ENCODE measurements at places on chromosomes 11 and 22.

DNA sequence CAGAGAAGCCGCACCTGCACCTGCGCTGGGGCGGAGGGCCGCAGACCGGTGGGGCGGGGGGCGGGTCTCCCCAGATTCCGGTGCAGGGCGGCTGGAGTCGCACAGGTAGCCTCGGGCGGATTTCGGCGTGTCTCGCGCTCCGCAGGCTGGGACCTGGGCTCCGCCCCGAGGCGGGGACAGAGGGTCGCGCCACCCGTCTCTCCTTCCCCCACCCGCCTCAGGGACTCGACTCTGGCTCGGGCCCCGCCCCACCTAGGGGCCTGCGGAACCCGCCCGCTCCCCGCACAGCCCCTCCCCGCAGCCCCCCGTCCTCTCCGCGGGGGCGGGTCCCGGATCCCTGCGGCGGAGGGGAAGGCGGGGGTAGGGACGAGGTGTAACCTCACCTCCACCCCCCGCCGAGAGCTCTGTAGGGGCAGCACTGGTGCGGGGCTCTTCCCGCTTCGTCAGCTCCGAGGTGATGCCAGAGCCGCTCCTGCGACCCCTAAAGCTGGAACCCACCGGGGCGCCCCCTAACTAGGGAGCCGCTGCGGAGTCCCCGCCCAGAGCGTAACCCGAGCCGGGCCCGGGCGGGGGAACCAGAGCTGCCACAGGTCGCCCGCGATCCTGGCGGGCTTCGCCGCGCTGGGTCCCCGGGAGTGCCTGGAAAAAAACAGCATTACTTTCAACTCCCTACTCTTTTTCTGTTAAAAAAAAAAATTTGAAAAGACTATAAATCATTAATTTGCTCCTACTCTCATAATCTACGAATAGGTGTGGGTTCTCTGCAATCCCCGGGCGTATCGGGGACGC, at the start of gene SLC29A2:
TSS of gene SLC29A2 (minus strand) at position 134 of the 789 bp plus-strand sequence. CDS start 169 bp downstream, outside the sequence.
- peak; percentile 61 for DNase-seq

- DNase-seq, result no peak
Observed at GRCh38 chr11:30346068-30346688, 23.3 kb downstream of the ARL14EP start.

GRCh38 chr11:82738091-82738490, 4.4 kb upstream of the FAM181B start:
- DNase-seq, result no peak

- DNase-seq, result no peak
Observed at GRCh38 chr11:36803084-36803483, 205.0 kb upstream of the RAG2 start.

DNA sequence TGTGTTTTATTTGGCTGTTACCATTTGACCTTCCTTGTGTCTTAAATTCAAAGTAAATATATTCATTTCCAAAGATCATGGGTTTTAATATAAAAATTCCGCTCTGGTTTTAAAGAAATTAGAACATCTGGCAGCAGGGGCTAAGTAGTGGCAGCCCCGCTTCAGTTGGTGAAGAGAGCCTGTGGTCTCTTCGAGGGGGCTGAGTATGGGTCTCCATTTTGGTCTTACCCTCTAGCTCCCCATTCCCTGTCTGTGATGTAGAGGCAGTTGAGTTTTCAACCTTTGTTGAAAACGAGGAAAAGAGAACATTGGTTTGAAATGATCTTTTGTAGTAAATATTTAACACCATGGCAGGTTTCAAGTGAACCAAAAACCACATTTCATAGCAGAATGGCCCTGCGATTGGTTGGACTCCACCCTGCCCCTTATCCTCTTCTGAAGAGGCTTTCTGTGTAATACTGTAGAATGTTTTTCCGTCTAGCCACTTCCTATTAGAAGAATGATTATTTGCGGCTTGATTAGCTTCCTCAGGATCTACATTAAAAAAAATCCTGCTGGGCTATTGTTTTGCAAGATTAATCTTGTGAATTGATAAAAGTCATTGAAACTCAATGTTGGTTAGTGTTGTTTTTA, 17.7 kb downstream of the APLP2 start:
- DNase-seq, result no peak

GRCh38 chr11:63262547-63262946, 19.1 kb upstream of the SLC22A25 start:
- DNase-seq, result no peak

- no peak for DNase-seq
Observed at GRCh38 chr11:26958005-26958701, 35.8 kb upstream of the FIBIN start.

DNA sequence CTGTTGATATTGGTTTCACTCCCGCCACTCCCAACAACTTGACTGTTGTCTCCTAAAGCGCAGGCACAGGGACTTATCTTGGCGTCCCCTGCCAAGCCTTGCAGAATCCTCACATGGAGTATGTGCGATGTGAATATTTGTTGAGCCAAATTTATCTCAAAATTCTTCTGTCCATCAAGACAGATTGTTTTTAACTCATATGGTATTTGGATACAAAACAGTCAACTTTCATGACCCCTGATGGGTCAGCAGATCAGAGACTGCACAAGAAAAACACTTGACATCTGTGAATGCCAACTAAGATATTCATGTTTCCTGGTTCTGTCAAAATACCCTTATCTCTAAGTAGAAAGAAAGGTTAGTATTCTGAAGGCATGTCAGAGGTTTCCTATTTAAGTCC, 221.7 kb upstream of the BLID start:
- no peak for DNase-seq

DNA sequence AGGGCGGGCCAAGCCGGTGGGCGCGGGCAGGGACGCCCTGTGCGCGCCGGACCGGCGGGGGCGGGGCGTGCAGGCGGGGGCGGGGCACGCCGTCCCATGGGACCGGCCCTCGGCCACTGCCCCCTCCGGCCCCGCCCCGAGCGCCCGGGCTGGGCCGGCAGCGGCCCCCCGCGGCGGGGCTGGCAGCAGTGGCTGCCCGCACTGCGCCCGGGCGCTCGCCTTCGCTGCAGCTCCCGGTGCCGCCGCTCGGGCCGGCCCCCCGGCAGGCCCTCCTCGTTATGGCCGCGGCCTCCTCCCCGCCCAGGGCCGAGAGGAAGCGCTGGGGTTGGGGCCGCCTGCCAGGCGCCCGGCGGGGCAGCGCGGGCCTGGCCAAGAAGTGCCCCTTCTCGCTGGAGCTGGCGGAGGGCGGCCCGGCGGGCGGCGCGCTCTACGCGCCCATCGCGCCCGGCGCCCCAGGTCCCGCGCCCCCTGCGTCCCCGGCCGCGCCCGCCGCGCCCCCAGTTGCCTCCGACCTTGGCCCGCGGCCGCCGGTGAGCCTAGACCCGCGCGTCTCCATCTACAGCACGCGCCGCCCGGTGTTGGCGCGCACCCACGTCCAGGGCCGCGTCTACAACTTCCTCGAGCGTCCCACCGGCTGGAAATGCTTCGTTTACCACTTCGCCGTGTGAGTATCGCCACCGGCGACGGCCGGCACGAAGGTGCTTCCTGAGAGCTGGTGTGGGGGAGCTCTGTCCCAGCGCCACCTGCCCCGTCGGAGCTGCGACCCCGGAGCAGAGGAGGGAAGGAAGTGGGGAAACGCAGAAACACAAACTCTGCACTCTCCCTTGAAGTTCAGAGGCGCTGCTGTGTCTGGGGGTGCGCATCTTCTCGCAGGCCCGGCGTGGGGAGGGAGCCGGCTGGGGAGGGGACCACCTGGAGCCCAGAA, at the start of gene KCNQ1:
TSS of gene KCNQ1 (plus strand) at position 188 of the 925 bp plus-strand sequence. CDS start at position 279, 91 bp downstream.
- peak; percentile 26 for DNase-seq

DNA sequence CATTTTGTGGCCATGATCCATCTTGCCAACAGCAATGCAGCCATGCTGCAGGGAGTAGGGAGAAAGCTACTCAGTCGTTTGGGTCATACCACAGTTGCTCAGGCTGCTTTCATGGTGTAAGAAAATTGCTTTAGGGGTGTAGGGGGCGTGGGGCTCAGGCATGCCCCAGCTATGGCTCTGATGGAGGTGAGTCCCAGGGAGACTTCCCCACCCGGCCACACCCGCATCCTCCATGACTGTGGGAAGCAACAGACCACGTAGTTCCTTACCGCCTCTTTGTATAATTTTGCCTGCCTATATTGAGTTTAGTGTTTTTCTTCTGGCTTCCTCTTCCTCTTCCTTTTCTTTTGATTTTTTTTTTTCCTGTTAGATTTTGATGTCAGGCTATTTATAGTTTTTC, 58.8 kb downstream of the SPECC1L start:
- no peak for DNase-seq

DNA sequence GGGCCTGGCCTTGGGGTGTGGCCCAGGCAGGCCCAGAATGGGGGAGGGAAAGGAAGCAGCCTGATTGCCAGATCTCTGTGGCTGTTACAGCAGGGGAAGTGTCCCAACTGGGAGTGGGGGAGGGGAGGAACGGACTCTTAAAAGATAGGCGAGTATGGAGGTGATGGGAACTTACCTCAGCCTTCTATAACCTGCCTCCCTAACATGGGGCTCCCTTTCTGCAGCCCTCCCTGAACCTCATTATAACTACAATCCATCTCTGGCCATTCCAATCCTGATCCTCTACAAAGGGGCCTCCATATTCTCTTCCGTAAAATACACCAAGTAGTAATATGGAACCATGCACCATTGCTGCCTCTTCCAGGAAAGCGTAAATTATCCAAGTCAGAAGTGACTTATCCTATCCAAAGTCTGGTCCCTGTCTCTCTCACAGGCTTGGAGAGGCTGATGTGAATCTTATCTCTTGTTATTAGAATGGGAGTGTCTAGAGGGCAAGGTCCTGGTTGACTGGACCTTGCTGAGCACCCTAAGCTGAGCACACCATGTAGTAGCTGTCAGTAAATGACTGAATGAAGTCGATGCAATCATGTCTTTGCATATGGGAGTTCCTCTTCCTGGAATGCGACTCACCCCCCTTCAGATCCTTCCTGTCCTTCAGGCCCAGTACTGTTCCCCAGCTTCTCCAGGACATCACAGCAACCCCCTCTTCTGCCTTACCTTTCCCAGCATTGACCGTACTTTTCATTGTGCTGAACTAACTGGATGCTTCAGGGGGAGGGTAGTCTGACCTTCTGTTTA, 5.9 kb downstream of the RHOG start:
- no peak for DNase-seq

GRCh38 chr11:88105526-88105925, 69.7 kb downstream of the RAB38 start:
- no peak for DNase-seq

- DNase-seq, result no peak
Observed at GRCh38 chr11:15215005-15215404, 100.3 kb downstream of the INSC start.

- DNase-seq, result no peak
Observed at GRCh38 chr11:46493791-46494190, 100.0 kb downstream of the AMBRA1 start.

DNA sequence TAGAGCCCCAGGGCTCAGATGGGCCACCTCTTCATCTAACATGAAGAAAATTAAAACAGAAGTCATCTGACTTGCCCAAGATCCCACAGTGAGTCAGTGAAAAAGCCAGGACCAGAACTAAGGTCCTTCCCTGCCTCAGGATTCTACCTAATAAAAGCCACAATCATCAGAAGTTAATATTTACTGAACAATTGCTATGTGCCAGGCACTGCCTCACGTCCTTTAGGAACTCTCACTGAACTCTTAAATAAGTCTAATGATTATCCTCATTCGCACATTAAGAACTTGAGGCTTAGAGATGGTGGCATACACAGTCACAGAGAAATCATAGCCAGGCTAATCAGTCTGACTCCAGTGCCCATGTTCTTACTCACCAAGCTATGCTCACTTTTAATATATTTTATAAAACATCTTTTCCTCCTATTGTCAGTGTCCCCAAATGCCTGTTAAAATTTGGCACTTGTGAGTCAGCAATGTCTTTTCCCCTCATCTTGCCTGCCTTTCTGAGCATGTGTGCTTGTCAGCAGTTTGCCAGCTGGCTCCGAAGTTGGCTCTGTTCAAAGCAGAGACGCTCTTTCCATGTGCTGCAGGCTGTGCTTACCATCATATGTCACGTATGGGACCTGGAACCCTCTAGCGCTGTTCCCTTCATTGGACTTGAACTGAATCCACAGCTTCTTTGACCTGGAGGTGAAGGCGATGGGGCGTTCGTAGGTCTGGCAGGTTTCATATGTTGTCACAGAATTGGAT, 21.5 kb upstream of the NRIP3 start:
- DNase-seq, result no peak

DNA sequence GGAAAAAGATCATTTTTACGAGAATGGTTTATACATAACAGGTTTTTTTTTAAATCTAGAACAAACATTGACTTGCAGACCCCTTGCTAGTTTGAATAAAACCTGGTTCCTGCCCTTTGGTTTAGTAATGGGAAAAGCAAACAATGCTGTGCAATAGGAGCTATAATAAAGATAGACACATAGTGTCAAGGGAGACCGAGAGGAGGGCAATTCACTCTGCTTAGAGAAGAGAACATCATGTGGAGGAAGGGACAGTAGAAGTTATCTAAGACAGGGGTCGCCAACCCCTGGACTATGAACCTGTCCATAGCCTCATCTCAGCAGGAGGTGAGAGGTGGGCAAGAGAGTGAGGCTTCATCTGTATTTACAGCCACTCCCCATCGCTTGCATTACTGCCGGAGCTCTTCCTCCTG, 7.0 kb upstream of the RDX start:
- no peak for DNase-seq

DNA sequence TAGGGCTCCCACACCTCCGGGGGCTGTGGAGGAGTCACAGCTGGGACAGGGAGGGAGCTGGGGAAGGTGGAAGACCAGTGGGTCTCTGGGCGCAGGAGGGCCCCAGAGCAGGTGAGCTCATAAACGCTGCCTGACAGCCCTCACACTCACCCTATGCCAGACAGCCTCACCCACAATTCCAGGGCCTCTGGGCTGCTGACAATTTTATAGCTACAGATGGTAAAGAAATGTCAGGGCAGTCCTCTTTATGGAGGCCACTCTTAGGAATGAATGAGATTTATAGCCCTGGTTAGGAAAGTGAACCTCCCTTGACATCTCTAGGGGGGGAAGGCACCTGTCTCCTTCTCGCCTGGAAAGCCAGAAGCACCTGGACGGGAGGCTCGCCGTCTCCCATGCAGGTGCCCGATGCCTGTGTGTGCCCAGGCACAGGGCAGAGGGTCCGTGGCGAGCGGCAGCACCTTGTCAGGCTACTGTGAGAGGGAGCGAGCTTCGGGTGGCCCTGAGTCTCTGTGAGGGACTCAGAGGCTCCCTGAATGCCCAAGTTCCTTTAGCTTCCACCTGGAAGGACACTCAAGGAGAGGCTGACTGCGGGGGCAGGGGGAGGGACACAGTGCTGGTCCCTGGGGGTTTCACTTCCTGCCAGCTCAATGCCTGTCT, 39.9 kb downstream of the IGSF9B start:
- DNase-seq, result no peak

DNA sequence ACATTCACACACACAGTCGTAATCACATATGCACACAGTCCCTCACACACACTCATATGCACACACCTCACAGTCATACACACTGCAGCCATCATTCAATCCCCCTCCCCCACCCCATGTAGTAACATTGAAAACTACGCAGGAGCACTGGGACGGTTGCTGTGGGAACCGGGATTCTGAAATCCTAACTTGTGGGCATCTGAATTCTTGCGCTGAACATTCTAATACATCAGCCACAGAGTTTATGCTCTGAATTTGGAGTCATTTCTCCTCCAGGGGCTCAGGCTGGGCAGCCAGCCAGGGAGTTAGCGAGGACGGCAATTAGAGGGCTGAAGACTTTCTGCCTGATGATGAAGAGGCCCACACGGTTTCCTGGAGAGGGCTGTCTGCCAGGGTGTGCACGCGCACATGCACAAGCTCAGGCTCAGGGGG, 32.7 kb downstream of the CD6 start:
- DNase-seq, result no peak
